Activated CD4-positive, alpha-beta T cell treated with anti-CD3 and anti-CD28 coated beads, Interleukin-2, amount 50 U/mL, for 1 hour (primary cell): ENCODE measurements at places on chromosomes 3 and 15.

- no peak for DNase-seq
Observed at GRCh38 chr15:96392380-96393208, 62.1 kb downstream of the NR2F2 start.

GRCh38 chr3:196998966-196999760, 30.5 kb downstream of the MELTF start:
- DNase-seq: no peak

GRCh38 chr15:45276831-45277230, 24.8 kb downstream of the SLC28A2 start:
- no peak for DNase-seq

- no peak for DNase-seq
Observed at GRCh38 chr3:4734454-4734853, 241.3 kb downstream of the ITPR1 start.

GRCh38 chr3:197149528-197149927, 119.9 kb upstream of the MELTF start:
- DNase-seq: no peak

DNA sequence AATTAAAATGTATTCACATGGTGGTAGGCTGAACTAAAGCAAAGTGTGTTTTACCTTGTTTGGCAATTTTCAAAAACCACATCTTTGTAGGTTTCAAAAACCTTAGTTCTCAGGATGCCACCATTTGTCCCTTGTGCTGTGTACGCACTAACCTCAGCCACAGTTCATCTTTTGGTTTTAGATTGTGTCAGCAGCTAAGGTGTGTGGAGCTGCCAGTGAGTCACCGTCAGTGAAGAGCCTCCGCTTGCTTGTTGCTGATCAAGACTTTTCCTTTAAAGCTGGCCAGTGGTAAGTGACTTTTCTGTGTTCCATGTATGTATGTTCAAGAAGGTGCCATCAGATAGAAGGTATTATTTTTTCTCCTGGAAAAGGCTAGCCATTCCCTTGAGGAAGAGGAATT, 21.1 kb downstream of the OXNAD1 start:
- peak; percentile 67 for DNase-seq

GRCh38 chr3:112572701-112573100, 10.9 kb downstream of the SLC35A5 start:
- DNase-seq: no peak

GRCh38 chr3:34015204-34016142, 217.0 kb downstream of the PDCD6IP start:
- no peak for DNase-seq

DNA sequence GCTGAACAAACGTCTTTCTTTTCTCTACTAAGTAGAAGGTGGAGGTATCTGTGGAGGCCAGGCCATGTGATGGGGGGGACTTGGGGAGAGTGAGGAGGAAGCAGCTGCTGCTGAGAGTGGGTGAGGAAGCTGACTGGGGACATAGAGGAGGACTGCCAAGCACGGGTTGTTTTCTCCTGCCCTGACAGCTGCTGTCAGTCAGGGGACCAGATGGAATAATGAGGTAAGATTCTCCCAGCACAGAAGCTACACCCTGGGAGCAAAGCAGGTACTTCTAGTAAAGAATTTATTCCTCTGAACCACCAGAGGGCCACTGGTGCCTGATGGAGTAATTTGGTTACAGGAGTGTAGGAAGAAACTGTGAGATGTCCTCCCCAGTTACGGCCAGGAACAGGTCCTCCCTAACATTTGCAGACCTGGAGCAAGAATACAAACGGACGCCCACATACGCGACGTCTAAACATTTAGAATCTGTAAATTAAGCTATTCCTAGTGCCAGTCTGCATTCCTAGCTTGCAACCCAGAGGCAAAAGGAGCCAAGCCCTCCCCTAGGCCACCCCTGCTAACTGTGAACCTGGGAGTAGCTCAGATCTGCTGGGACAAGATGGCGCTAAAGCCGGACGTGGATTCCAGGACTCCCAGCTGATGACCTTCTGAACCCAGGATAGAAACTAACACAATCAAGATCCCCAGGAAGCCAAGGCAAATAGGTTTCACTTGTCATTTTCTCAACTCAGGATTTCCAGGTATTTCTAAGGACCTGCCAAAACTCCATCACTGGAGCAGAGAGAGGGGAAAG, 14.8 kb downstream of the CRYGS start:
- DNase-seq: no peak

DNA sequence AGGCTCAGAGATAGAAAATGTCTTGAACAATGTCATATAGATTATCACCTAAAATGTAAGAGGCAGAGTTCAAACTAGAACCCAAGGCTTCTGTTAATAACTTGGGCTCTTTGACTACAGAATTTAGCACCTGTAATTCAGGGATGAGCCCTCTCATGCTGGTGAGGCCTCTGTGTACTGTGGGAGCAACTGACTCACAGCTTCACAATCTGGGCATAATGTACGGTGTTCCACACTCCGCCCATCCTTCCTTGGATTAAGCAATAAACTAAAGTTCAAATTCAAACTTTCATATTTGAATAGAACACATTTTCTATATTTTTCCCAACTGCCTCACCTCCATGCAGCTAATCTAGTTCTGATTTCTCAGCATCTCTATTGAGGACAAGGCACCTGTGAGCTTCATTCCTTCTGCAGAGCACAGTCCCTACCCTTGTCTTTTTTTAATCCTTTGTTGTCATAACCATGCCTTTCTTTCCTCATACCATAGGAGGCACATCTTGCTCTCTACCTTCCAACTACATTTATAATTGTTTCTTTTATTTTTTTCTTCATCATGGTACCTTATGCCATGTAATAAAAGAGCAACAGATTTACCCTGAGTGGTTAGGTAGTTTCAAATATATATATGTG, 392.1 kb downstream of the NLGN1 start:
- no peak for DNase-seq

DNA sequence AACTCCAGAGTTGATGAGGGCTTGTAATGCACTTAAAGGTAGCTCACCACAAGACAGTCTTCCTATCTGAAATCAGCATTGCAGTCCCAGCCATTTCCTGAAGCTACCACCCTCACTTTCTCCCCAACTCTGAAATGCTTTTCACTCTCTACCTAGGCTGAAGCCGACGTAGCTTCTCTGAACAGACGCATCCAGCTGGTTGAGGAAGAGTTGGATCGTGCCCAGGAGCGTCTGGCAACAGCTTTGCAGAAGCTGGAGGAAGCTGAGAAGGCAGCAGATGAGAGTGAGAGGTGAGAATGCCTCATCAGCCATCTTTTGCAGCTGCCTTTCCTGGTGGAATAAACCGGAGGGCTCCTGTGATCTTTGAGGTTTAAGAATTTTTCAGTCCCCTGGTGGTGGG, 14.3 kb downstream of the TPM1 start:
- DNase-seq: no peak

DNA sequence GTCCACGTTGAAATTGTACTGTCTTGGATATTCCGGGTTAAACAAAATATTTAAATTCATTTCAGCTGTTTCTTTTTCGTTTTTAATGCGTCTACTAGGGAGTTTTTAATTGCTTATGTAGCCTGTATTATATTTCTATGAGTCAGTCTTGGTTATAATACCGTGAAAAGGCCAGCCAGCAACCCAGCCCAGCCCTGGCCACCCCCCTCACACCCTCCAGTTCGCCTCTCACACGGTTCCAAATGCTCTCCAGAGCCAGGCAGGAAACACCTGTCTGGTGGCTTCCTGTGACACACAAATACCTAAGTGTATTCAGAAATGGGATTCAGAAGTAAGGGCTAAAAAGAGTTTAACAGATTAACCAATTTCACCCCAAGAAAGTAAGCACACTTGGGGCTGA, 4.4 kb downstream of the SH3BP5 start:
- DNase-seq: peak; percentile 21

- peak; percentile 26 for DNase-seq
Observed at GRCh38 chr3:71492974-71493771, 90.4 kb downstream of the FOXP1 start.

DNA sequence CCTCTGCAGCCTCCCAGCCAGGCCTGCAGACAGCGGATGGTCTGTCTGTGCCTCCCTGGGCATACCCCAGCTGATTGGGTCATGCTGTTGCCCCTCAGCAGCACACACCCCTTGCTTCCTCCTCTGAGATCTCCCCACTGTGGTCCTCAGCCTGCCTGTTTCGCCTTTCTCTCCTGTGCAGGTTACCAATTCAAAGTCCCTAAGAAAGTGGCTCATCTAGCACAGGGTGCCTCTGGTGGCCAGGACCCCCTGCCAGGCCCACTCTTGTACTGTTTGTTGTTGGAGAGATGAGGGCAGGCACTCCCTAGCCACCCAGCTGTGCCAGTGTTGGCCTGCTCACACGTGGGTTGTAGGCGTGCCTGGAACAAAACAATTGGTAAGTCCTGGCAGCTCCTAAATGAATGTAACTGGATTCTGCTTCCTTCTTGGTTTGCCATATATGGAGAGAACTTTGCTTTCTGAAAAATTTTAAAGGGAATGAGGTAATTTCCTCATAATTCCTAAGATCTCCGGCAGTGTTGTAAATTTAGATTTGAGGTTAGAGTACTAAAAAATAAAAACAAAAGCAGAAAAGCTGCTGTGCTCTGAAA, 213.2 kb upstream of the IL12A start:
- DNase-seq: no peak
